ENCODE measurements at places on chromosomes 1 and 21.

GRCh38 chr21:38949070-38949380 lies 143.3 kb downstream of the ETS2 start:
- no peak overlapping the region for H3K4me3 ChIP-seq
- no peak for DNase-seq
- no peak overlapping the region for H3K27ac ChIP-seq
- H3K36me3 ChIP-seq = no peaks in the 10 kb centered on the region

- H3K27ac ChIP-seq = no peak overlapping the region
- peaks cover 39% of the 10 kb centered on the region for H3K4me1 ChIP-seq
- no peak for DNase-seq
- peaks cover 7% of the 10 kb centered on the region for H3K27me3 ChIP-seq
Observed at GRCh38 chr1:40799351-40799867, 15.8 kb downstream of the KCNQ4 start.

DNA sequence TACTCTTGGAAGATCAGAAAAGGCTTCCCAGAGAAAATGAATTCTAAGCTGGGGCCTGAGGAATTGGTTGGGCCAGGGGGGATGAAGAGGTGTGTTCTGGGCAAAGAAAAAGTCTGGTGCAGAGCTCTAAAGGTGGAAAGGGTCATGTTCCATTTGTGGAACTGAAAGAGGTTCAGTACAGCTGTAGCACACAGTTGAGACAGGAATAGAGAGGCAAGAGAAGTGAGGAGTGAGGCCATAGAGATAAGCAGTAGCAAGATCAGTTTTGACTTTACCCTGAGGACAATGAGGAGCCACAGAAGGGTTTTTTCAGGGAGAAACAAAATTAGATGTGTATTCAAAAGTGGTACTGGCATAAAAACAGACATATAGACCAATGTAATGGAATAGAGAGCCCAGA lies 30.3 kb upstream of the MUTYH start:
- no peaks in the 10 kb centered on the region for H3K36me3 ChIP-seq
- H3K4me1 ChIP-seq = peaks cover 18% of the 10 kb centered on the region
- H3K4me3 ChIP-seq = no peak overlapping the region

- no peak overlapping the region for H3K4me3 ChIP-seq
- H3K36me3 ChIP-seq = peaks cover 88% of the 10 kb centered on the region
- H3K27ac ChIP-seq = no peak overlapping the region
Observed at GRCh38 chr21:41439248-41439647, 13.2 kb downstream of the MX1 start.

- no peak overlapping the region for H3K4me3 ChIP-seq
- H3K27ac ChIP-seq = no peak overlapping the region
- peaks cover 10% of the 10 kb centered on the region for H3K27me3 ChIP-seq
- no peak for DNase-seq
- H3K36me3 ChIP-seq = no peaks in the 10 kb centered on the region
Observed at GRCh38 chr1:21574466-21575151, 65.4 kb downstream of the ALPL start.

DNA sequence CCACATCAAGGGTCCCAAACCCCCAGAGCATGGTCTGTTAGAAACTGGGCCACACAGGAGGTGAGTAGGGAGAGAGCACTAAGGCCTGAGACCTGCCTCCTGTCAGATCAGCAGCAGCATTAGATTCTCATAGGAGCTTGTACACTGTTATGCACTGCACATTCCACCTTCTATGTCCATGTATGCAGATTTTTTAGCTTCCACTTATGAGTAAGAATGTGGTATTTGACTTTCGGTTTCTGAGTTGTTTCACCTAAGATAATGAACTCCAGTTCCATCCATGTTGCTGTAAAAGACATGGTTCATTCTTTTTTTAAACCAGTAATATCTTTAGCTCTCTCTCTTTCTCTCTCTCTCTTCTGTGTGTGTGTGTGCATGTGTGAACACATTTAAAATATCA lies 663 bp upstream of the GBP6 start:
- peak overlapping the region; percentile 53 for H3K4me3 ChIP-seq
- peaks cover 36% of the 10 kb centered on the region for H3K4me1 ChIP-seq
- DNase-seq = peak; percentile 46

- peaks cover 4% of the 10 kb centered on the region for H3K36me3 ChIP-seq
- H3K4me1 ChIP-seq = peaks cover 6% of the 10 kb centered on the region
- H3K4me3 ChIP-seq = no peak overlapping the region
- no peak for DNase-seq
Observed at GRCh38 chr1:156431769-156432668, 63.0 kb downstream of the RHBG start.

GRCh38 chr1:104291156-104291555 lies 541.5 kb downstream of the AMY1C start:
- no peak overlapping the region for H3K27ac ChIP-seq
- H3K4me3 ChIP-seq = no peak overlapping the region
- no peaks in the 10 kb centered on the region for H3K27me3 ChIP-seq
- DNase-seq = no peak
- no peaks in the 10 kb centered on the region for H3K4me1 ChIP-seq

GRCh38 chr1:152577168-152577567 lies 3.1 kb downstream of the LCE3D start:
- peak; percentile 70 for DNase-seq
- no peak overlapping the region for H3K4me3 ChIP-seq
- peaks cover 26% of the 10 kb centered on the region for H3K4me1 ChIP-seq
- peaks cover 45% of the 10 kb centered on the region for H3K27me3 ChIP-seq
- peaks cover 2% of the 10 kb centered on the region for H3K36me3 ChIP-seq

- no peaks in the 10 kb centered on the region for H3K36me3 ChIP-seq
- H3K4me1 ChIP-seq = no peaks in the 10 kb centered on the region
- no peak overlapping the region for H3K4me3 ChIP-seq
- H3K27ac ChIP-seq = no peak overlapping the region
- DNase-seq = no peak
Observed at GRCh38 chr1:106249365-106249764, 807.1 kb upstream of the PRMT6 start.

- no peaks in the 10 kb centered on the region for H3K4me1 ChIP-seq
- no peak for DNase-seq
- no peak overlapping the region for H3K4me3 ChIP-seq
- H3K27ac ChIP-seq = no peak overlapping the region
- H3K27me3 ChIP-seq = no peaks in the 10 kb centered on the region
- no peaks in the 10 kb centered on the region for H3K36me3 ChIP-seq
Observed at GRCh38 chr1:2834146-2834475, 32.6 kb upstream of the TTC34 start.

- DNase-seq = no peak
- no peak overlapping the region for H3K4me3 ChIP-seq
- no peak overlapping the region for H3K27ac ChIP-seq
- H3K4me1 ChIP-seq = peaks cover 17% of the 10 kb centered on the region
- no peaks in the 10 kb centered on the region for H3K27me3 ChIP-seq
- H3K36me3 ChIP-seq = peaks cover 4% of the 10 kb centered on the region
Observed at GRCh38 chr1:183885142-183885735, 80.3 kb downstream of the RGL1 start.

DNA sequence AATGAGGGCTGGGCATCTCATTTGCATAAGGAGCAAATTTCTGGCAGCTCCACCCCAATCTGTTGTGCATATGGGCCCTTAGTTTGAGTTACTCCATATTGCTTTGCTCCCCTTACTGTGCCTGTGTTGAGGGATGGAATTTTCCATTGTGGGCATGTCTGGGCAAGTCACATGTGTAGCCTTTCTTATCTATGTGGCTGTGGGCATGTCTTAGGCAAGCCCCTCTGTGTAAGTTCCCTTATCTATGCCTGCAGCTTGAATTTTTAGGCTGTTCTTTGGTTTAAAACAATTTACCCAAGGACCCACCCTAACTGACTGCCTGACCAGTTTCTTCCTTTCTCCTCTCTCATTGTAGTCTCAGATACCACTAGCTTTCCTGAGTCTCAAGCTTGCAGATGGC lies 405.7 kb upstream of the NCAM2 start:
- no peaks in the 10 kb centered on the region for H3K36me3 ChIP-seq
- no peak for DNase-seq
- H3K4me1 ChIP-seq = no peaks in the 10 kb centered on the region

DNA sequence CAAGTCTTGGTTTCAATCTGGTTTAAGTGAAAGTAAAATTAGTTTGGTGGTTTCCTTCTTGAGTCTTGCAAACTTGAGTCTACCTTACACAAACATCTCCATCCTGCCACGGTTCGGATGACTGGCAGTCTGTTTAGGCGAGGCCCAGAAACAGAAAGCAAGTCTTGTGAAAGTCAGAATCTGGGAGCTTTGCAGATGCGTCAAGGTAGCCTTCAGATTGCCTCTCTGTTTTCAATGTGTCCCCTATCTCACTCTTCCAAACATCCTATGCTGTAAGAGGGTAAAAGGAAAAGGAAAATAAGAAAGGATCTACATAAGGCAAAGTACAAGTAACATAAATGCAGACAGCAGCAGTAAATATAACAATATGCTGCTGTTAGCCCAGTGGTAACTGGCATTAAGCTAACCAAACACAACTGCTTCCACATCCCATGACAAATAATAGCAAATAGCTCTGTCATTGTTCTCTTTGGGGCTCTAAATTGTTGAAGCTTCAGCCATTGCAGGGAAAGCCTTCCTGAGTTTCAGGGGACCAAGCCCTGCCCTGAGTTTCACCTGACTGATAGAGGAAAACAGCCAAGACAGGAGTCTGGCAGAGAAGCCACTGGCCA lies 26.2 kb upstream of the C1orf105 start:
- peak overlapping the region; percentile 83 for H3K27ac ChIP-seq
- H3K27me3 ChIP-seq = peaks cover 18% of the 10 kb centered on the region
- peak; percentile 88 for DNase-seq
- peak overlapping the region; percentile 36 for H3K4me3 ChIP-seq
- peaks cover 42% of the 10 kb centered on the region for H3K4me1 ChIP-seq
- peaks cover 4% of the 10 kb centered on the region for H3K36me3 ChIP-seq

DNA sequence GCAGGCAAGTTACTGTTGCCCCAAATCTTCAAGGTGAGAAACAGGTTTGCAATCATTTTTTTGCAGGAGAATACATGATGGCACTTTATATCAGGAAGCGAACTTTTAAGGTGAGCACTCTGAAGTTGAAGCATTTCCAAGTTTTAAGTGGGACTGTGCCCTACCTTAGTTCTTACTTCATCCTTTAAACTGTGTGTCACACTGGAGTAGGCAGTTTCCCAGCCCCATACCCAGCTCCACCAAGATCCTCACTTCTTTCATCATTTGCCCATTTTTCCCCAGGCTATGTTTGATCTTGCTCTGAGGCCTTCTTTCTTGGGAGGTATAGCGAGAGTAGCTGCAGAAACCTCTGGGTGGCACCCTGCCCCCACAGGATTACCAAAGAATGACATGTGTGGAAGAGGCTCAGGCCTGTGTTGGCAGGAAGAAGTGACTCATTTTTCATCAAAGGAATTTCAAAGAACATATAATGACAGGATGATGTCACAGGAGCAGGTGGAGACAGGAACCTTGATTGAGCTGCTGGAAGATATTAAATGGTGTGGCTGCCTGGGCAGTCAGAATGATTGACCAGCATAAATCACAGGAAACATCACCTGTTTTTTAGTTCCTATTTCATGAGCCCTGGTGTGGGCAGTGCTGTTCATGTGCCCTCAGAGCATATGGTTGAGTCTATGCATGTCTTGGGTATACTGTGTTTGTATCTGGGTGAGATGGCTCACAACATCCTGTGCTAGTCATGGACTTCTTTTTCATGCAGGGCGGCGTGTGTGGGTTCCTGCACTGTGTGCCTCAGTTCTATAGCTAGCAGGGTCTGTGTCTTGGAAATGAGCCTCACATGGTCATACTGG lies 20.8 kb upstream of the MACF1 start:
- DNase-seq = peak; percentile 85
- H3K36me3 ChIP-seq = no peaks in the 10 kb centered on the region
- peak overlapping the region; percentile 71 for H3K27ac ChIP-seq
- peaks cover 46% of the 10 kb centered on the region for H3K4me1 ChIP-seq

GRCh38 chr1:208615371-208615770 lies 371.2 kb upstream of the PLXNA2 start:
- no peaks in the 10 kb centered on the region for H3K36me3 ChIP-seq
- H3K27me3 ChIP-seq = no peaks in the 10 kb centered on the region
- H3K4me3 ChIP-seq = no peak overlapping the region
- H3K27ac ChIP-seq = no peak overlapping the region

DNA sequence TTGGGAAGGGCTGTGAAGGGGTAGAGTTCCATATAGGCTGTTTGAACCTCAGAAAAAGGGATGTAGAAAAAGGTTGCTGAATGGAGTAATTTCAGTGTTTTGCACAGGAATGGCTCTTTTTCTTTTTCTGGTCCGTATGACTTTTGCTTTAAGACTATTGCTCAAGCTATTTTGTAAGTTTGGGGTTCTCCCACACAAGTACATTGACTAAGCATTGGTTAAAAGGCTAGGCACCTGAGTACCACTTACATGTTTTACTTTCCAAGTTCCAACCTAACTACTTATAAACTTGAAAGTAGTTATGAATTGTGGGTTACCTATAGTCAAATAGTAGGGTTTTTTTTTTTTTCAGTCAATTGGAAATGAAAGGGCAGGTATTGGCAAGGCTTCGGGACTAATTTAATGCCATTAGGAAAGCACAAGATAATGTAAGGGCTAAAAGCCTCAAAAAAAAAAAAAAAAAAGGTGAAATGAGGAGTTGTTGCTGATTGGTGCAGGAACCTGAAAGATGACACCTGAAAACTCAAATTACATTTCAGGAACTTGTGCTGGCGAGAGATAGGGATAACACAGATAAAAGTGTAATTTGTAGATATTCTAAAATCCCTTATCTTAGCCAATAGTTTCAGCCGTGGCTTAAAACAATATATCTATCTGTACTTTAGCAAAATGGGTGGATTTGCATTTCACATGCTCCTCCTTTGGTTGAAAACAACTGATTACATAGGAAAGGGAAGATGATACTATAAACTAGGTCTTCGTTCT lies 209.5 kb downstream of the RPS6KC1 start:
- H3K36me3 ChIP-seq = peaks cover 16% of the 10 kb centered on the region
- H3K4me3 ChIP-seq = no peak overlapping the region
- H3K27me3 ChIP-seq = no peaks in the 10 kb centered on the region

- DNase-seq = no peak
- no peak overlapping the region for H3K4me3 ChIP-seq
- no peak overlapping the region for H3K27ac ChIP-seq
- H3K4me1 ChIP-seq = no peaks in the 10 kb centered on the region
- H3K27me3 ChIP-seq = peaks cover 23% of the 10 kb centered on the region
Observed at GRCh38 chr1:110487726-110488125, 31.2 kb downstream of the KCNA10 start.

DNA sequence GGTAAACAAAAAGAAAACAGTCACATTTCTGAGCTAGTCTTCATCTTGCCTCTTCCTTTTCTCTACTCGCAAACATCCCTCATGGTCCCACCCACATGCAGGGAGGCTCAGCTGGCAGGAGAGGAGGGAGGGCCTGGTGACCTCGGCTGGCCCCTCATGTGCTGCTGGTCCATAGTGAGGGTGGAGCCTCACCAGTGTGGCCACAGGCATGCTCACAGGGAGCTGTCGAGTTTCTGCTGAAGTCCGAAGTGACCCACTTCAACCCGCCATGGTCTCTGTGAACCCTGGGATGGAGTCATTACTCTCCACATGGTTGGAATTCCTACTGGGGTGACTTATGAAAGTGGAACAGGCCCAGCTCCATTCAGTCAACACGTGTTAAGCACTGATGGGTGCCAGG lies 253.4 kb downstream of the RHOU start:
- H3K36me3 ChIP-seq = no peaks in the 10 kb centered on the region
- DNase-seq = no peak
- H3K27ac ChIP-seq = no peak overlapping the region
- peaks cover 3% of the 10 kb centered on the region for H3K4me1 ChIP-seq

Data from activated CD8-positive, alpha-beta memory T cell treated with anti-CD3 and anti-CD28 coated beads, Interleukin-2, amount 10 ng/mL, durations not matched to agents 7 days and 5 days (primary cell).